ENCODE measurements at places on chromosomes 12 and 14.
A peak's percentile ranks its signal among the peaks of the same experiment; 100 is the strongest.

- DNase-seq = no peak
Measured at GRCh38 chr14:68692216-68692615, 100.7 kb downstream of the ZFP36L1 start.

- no peak for DNase-seq
Measured at GRCh38 chr12:92612611-92613010, 90.2 kb upstream of the PLEKHG7 start.

GRCh38 chr12:54024127-54024526 lies 4.1 kb upstream of the HOXC6 start:
- no peak for DNase-seq

DNA sequence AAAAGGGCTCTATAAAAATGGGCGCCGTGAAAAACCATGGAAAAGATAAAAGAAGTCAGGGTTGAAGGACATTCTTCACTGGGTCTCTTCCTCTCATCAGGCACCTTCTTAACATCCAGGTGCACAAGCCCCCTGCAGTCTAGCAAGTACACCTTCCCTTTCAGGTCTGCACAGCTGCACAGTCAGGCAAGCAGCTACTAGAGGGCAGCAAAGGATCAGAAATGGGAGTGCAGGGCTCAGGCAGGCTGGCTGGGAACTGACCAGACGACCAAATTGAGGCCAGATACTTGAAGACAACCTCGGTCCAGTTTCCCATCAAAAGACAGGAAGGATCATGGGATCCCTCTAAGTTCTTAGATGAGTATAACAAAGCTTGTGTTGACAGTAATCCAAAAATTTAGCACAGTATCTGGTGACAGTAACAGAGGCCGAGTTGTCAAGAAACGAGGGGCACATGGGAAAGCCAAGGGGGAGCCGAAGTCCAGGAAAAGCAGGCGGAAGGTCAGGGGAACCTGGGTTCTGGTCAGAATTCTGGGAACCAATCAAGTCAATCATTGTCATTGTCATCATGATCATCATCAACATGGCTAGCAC lies 10.1 kb upstream of the GRIP1 start:
- peak; percentile 24 for DNase-seq

GRCh38 chr12:89215196-89215595 lies 137.1 kb downstream of the DUSP6 start:
- no peak for DNase-seq

DNA sequence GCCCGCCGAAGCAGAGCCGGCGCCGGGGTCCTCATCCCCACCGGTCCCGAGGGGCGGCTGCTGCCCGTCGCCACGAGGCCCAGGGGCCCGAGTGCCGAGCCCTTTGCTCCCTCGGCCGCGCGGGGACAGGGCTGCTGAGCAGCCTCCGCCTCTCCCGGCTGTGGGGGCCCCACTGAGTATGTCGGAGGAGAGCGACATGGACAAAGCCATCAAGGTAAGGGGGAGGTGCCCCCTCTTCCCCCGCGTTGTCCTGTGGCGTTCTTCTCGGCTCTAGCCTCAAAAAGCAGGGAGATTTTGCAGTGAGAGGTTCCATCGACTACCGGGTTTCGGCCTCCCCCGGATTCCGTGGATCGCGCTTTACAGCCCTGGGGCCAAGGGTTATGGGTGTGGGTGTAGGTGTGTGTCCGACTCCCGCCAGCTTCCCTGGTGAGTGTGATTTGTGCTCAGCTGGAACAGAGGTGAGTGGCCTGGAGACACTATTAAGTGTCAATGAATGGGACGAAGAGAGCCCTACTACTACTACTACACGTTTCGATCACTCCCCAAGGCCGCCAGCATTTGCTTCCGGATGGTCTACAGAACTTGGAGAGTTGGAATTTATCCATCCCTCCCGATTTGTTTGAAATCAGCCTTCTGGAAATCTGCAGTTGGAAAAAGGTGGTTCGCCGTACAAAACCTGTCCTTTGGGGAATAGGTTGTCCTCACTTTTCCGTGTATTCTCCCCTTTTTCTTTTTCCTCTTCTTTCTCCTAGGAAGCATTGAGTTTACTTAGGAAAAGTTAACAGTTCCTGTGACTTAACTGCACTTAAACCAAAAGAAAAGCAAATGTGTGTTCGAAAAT lies 748 bp downstream of the MAPKAPK5 start:
- DNase-seq = peak; percentile 23

GRCh38 chr12:106249411-106250135 lies 1.8 kb upstream of the CKAP4 start:
- no peak for DNase-seq

- no peak for DNase-seq
Measured at GRCh38 chr12:132618683-132619043, at the start of gene P2RX2. Gene P2RX2 (plus strand): TSS chr12:132618776. CDS start chr12:132618817, 41 bp downstream.

DNA sequence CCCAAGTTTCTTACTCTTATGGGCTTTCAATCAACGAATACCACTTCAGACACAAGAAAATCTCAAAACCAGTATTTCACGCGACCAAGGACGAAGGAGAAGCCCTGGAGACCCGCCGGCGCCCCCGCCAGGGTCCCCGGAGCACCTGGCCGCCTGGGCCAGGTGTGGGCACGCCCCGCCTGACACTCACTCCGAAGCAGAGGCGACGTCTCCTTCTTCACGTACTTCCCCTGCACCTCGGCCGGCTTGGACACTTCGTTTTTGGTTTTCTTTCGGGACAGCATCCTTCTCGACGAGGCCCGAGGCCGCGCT lies 466 bp downstream of the SAV1 start:
- DNase-seq = peak; percentile 5

GRCh38 chr12:132858718-132859266 lies 28.6 kb downstream of the CHFR start:
- no peak for DNase-seq

- DNase-seq = no peak
Measured at GRCh38 chr12:107619831-107620230, 65.8 kb upstream of the PWP1 start.

- DNase-seq = no peak
Measured at GRCh38 chr14:87830443-87831096, 162.4 kb downstream of the GALC start.

- DNase-seq = no peak
Measured at GRCh38 chr14:100336618-100337530, 13.7 kb downstream of the SLC25A47 start.

GRCh38 chr12:48601013-48601756 lies 31.3 kb upstream of the LALBA start:
- DNase-seq = no peak

DNA sequence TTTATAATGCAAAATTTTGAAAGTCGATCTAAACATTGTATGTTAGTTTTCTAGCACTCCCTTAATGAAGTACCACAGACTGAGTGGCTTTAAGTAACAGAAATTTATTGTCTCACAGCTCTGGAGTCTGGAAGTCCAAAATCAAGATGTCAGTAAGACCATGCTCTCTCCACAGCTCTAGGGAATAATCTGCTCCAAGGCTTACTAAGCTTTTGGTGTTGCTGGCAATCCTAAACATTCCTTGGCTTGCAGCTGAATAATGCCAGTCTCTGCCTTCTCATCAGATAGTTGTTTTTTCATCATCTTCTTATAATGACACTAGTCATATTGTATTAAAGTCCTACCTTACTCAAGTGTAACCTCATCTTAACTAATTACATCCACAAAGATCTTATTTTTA lies 102.2 kb downstream of the RASSF9 start:
- DNase-seq = peak; percentile 6

- peak; percentile 11 for DNase-seq
Measured at GRCh38 chr12:91413581-91414546, 231.2 kb upstream of the DCN start.

- DNase-seq = no peak
Measured at GRCh38 chr14:104206281-104206904, 68.0 kb downstream of the KIF26A start.

DNA sequence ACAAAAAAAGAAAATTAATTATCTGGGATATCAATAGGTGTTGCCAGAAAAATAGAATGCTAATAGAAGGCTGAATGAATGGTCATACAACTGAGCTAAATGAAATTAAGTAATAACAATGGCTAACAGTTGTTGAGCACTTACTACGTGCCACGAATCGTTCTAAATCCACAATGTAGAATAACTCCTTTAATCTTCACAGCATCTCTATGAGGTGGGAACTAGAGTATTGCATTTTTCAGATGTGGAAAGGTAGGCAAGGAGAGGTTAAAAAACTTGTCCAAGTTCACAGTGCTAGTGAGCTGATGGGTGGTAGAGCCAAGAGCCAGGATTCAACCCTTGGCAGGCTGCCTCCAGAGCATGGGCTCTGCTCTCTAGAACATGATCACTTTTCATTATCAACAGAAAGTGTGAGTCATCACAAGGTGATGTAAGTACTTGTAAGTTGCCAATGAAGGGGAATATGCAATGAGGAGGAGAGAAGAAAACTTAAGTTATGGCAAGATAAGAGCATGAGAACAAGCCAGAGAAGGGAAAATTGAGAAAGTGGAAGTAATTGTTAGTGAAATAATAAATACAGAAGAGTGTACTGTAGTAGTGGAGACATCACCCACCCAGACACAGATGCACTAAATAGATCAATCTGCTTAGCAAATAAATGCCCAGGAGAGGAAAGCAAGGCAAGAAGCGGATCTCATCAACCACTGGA lies 122.1 kb downstream of the PRKD1 start:
- peak; percentile 52 for DNase-seq

DNA sequence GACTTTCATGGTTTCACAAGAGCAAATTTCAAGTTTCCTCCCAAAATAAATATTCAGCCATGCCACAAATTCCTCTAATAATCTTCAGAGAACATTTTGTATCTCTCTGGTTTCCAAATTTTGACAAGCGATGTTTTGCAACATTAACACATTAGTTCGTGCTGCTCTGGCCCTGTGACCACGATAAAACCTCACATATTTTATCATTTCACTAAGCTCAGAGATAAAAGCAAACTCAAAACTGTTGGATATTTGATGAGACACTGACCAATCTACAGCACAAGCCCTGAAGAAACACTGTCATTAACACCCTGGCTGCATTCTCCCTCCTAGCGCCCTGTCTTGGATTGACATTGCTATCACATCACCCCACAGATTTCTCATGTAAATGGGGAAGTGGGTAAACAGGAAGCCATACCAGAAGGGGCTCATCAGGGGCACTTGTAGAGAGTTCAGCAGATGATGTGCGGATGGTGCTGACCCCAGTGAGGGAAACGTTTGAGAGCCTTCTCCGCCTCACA lies 264.3 kb downstream of the PRKD1 start:
- peak; percentile 5 for DNase-seq

DNA sequence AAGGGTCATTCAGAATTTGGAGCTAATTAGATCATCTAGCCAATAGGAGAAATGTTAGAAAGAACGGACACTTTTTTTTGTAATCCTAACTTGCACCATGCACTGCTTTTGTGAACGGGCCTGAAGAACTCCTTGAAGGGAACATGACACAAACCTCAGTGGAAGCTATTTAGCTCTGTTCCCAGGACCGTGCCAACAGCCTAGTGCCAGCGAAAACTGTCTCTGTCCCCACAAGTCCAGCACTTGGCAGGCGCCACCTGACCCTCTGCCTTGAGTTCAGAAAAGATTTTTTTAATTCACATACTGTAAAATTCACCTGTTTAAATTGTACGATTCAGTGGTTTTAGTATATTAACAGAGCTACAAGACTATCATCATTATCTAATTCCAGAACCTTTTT lies 31.3 kb upstream of the KCNA5 start:
- no peak for DNase-seq

DNA sequence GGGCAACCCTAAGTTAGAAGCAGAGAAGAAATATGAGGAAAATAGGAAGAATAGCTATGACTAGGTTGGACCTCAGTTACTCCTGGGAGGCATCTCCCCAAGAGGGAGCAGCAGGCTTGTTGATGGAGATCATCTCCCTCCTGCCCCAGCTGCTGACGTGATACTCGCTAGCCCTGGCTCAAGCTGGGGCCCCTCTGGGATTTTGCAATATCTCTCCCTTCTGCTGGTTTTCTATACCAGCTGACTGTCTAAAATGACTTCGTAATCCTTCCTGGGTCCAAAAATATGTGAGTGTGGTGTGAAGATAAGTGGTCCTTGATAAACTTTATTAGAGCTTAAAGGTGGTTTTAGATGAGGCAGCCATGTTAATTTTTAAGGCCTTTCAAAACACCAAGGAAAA lies 4.5 kb upstream of the HECTD4 start:
- peak; percentile 22 for DNase-seq

GRCh38 chr14:29227631-29228030 lies 461.0 kb downstream of the FOXG1 start:
- no peak for DNase-seq

DNA sequence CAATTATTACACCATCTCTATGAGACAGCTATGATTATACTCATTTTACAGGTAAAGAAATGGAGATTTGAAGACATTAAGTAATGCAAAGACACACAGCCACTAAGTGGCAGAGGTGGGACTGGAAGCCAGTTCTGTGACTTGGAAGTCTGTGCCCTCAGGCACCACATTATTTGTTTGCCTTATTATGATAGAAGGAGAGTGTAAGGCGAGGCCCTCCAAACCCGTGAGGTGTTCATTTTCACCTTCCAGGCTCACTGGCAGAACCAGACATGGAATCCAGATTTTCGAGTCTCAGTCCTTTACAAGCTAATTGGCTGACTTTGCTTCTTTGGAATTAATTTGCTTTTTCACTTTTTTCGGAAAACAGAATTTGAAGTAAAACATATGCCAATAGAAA lies 107.9 kb downstream of the CAND1 start:
- no peak for DNase-seq

- DNase-seq = peak; percentile 42
Measured at GRCh38 chr12:107760207-107760808, 629 bp downstream of the PRDM4 start.

DNA sequence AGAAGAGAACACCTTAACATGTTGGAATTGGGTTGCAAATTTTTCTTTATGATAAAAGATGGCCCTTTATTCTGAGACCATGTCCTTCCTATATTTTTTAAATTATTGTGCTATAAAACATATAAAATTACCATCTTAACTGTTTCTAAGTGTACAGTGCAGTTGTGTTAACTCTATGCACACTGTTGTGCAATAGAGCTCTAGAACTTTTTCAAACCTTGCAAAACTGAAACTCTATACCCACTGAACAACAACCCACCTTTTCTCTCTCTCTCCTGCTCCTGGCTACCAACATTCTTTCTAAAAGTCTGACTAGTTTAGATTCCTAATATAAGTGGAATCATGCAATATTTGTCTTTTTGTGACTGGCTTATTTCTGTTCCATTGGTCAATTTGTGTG lies 7.8 kb upstream of the CPM start:
- DNase-seq = no peak

DNA sequence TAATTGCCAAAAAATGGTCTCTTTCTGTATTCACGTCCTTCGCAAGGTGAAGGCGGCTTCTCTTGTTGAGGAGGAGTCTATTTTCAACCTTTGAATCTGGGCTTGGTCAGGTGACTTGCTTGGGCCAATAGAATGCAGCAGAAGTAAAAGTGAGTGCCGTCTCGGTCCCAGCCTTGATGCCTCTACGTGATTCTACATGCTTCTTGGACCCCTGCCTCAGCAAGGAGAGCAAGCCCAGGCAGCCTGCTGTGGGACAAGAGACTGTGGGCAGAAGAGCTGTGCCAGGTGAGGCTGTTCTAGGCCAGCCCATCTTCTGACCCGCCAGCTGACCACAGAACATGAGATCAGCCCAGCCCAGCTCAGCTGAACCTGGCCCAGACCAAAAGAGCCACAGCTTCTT lies 39.1 kb upstream of the CCDC63 start:
- no peak for DNase-seq

Measured in GM03348 (cell line).